ENCODE measurements at places on chromosomes 7 and 10.

DNA sequence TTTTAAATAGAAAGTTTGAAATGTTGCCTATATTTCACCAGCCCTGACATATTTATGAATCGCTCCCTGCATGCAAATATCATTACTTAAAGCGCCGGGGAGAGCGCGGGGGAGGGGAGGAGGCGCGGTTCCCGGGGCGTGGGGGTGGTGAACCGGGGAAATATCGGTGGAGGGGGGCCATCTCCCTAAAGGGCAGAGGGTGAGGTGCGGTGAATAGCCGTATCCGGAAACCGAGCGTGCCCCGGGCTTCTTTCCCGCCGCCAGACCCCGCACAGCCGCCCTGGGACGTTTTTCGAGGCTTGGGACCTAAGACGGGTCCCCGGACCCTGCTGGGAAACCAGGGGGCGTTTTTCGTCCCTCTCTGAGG lies 6.9 kb upstream of the ZNF503 start:
- no peak for DNase-seq

- DNase-seq = peak; percentile 16
Observed at GRCh38 chr10:43427166-43427825, 9.6 kb upstream of the ZNF487 start.

DNA sequence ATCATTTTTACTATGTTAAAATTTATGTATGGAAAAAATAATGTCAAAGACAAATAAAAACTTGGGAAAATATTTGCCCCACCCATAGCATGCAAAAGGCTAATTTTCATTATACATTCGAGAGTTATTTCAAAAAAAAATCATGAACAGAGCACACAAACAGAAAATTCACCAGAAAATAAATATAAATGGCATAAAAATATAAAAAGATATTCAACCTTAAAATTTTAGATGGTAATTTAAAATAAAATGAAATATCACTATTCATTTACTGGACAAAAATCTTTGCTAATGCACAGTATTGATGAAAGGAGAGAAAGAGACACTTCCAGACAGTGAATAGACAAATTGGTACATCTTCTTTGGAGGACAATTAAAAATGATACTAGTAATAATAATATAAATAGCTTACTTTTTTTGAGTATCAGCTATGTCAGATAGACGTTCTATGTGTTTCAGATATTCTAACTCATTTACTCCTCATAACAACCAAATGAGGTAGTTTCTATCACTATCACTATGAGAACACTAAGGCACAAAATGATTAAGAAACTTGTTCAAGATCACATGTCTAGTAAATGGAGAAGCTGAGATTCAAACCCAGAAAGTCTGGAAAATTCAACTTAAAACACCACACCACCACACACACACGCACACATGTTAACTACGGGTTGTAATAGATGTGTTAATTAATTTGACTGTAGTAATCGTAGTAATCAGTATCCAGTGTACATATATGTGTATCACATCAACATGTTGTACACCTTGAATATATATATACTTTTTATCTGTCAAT lies 63.0 kb downstream of the CCDC71L start:
- no peak for DNase-seq

- no peak for DNase-seq
Observed at GRCh38 chr7:113774182-113774807, 144.5 kb downstream of the PPP1R3A start.

GRCh38 chr10:67837541-67838314 lies at the start of gene DNAJC12:
DNAJC12 (minus strand) TSS chr10:67838188; CDS start chr10:67838011, 177 bp downstream.
- DNase-seq = peak; percentile 28
